ENCODE measurements at places on chromosomes 2 and 18.

DNA sequence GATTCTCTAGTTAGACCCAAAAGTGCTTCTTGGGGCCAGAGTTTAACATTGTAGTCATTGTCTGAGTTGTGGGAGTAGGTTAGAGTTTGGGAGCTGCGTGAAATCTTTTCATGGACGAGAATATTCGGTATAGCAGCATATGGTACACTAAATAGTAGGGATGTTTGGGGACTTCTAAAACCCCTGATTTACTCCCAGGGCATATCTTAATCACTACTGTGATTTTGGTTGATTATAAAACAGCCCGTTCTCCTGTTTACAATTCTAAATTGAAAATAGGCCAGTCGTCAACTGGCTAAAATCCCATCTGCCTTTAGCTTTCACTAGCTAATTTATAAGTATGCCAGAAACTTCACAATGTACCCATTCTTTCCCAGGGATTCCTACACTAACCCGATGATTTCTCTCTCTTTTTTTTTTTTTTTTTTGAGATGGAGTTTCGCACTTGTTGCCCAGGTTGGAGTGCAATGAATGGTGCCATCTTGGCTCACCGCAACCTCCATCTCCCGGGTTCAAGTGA, 44.3 kb downstream of the MOB4 start:
- no peak for DNase-seq

DNA sequence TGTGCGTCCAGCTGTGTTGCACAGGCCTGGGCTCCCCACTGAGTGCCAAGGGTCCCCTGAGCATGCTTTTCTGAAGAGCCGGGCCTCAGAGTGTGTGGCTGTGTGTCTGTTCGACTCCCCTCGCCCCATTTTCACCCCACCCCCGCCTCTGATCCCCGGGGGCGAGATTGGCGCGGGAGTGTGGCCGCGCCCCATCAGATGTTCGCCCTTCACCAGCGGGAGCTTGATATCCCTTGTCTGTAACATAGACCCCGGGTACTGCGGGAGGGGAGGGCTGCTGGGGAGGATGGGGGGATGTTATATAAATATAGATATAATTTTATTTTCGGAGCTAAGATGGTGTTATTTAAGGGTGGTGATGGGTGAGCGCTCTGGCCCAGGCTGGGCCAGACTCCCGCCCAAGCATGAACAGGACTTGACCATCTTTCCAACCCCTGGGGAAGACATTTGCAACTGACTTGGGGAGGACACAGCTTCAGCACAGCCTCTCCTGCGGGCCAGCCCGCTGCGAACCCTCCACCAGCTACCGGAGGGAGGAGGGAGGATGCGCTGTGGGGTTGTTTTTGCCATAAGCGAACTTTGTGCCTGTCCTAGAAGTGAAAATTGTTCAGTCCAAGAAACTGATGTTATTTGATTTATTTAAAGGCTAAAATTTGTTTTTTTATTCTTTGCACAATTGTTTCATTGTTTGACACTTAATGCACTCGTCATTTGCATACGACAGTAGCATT, 1.5 kb downstream of the RHOB start:
- DNase-seq, result no peak

DNA sequence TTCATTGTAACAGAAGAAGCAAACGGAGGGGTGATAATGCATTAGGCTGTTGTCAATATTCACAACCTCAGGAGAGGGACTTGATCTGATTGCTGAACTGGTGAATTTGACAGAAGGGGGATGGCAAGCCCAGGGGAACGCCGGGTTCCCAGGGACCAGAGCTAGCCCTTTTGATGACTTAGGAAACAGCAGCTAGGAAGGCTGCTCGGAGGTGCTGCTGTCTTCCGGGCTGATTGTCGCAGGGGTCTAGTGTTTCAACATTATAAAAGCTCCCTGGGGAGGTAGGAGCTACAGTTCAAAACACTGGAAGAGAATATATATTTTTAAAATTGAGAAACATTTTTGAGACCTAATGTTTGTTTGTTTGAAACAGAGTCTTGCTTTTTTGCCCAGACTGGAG, 47.3 kb downstream of the CD8B2 start:
- DNase-seq, result no peak

- no peak for DNase-seq
These were observed 67.1 kb downstream of the DYNC1I2 start for GRCh38 chr2:171754254-171754939.

- DNase-seq, result no peak
These were observed 219.5 kb upstream of the NRP2 start for GRCh38 chr2:205462681-205463345.

DNA sequence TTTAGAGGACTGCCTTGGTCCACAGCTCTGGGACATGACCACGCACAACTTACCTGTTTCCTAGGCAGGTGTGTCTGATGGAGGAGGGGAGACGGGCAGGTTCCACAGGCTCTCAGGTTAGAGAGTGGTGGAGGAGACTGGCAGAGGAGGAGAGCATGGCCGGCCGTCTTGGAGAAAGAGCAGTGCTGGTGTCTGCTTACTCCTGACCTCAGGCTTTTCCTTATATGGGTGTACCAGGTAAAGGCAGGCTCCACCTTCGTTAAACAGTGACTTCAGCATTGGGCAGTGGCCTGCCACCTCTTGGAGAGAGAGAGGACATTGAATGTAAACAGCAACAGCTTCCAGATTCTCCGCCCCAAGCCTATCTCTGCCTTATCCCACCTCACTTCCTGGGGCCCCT, at the start of gene CAPN13:
Gene CAPN13, minus strand, starts transcription at position 198 of the 400 bp plus-strand sequence. CDS start 20,121 bp downstream, outside the sequence.
- no peak for DNase-seq

- DNase-seq, result no peak
These were observed 22.0 kb upstream of the TGIF1 start for GRCh38 chr18:3427944-3428343.

- no peak for DNase-seq
These were observed 82.8 kb upstream of the PIK3C3 start for GRCh38 chr18:41872206-41872605.

- DNase-seq, result peak; percentile 12
These were observed 439.9 kb upstream of the ETAA1 start for GRCh38 chr2:66957198-66957597.

Data from stromal cell of bone marrow (primary cell).